ENCODE measurements at places on chromosomes 4 and X.

DNA sequence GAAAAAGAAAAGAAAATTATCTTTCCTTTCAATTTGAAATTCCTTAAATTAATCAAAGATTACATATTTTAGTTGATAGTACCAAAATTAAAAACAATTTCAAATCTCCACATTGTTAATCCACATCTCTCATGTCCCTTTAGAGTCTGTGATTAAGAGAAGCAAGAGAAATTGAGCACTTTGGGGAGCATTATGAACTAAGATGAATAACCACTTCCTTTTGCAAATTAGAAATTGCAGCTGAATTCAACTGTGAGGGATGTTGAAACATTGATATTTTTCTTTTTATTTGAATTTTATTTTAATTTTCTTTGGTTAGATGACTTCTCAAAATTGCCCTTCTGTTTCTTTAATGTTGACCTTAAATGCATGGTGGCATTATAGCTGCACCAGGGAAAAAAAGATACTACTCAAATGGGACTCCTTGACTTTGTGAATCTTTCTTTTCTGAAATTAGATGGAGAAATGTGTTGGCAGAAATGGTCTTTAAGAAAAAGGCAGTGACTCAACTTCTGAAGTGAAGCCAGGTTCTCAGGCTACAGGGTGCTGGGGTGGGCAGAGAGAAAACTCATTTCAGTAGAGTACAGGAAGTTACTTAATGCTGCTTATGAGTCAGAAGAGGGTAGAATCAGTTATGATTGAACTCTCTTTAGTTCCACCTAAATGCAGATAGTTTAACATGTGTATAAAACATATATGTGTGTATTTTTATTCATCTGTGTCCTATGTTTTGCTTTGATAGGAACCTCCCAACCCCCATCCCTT, 92.0 kb upstream of the TNIP3 start:
- DNase-seq, result peak; percentile 37

- peak; percentile 6 for DNase-seq
Observed at GRCh38 chr4:93658443-93658842, 170.1 kb upstream of the ATOH1 start.

DNA sequence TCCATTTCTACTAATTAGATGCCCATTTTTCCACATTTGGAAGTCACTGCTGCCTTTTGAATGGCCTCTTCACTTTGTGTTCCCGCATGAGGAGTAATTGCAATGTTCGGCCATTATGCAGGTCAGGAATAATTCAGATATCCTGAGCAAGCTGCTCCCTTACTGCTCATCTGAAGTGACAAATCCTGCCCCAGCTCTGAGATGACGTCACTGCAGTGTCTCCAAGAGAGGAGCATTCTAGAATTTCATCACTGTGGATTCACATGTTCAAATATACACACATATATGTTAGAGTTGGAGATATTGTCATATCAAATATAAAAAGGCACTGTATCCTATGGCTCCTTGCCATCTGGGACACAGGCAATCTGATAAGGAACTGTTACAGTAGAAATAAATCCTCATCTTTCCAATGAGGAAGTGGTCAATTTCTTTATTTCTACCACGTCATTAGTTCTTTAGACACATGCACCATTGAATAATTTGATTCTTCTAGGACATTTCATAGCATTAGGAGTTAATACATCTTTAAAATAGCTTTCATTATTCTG, 706.9 kb upstream of the TENM3 start:
- no peak for DNase-seq

DNA sequence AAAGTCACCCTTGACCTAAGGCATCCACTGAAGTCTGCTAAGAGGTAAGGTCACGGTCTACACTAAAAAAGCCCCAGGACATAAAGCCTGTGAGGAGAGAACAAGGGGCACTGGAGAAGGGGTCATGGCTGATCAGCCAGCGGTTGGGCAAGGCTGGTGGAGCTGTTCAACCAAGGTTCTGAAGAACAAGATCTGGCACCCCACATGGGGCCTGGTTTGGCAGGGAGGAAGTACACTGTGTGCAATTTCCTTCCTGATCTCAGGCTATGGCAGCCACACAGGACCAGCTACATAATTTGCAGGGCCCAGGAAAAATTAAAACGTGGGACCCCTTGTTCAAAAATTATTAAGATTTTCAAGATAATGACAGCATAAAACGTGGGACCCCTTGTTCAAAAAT, 14.1 kb upstream of the BRS3 start:
- no peak for DNase-seq

DNA sequence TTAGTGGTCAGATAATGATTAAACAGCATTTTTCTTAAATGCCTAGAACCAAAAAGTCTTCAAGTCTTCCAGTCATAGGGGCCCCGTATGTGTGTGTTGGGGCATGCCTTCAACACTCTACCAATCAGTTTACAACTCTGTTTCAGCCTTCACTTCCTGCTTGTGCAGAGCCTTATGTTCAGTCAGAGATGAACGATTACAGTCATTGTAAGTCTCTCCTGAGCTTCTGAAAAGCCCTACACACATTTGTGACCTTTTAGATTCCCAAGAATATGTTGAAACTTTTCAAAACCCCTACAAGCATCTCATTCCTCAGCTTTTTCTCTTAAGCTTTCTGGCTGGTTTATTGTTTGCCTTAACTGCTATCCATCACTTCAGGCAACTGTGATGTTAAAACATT, 591.2 kb downstream of the ZNF674 start:
- no peak for DNase-seq

- no peak for DNase-seq
Observed at GRCh38 chr4:109755656-109756055, 25.8 kb upstream of the PLA2G12A start.

GRCh38 chrX:153667281-153667955, 6.2 kb downstream of the PNCK start:
- DNase-seq, result no peak

DNA sequence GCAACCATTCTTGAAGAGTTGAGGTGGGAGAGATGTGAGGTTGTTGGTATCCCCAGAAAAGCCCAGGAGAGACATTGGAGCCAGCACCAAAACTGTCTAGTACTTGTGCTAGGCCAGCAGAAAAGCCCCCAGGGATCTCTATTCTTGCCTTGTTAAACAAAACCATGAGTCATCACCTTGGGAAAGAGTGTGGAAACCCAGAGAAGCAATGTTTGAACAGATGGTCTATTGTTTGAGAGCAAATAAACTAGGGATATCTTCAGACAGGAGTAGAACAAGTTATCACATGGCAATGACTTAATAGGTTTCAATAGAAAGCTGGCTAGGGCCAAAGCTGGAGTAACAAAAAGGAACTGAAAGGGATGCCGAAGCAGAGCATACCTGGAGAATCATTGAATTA, 195.7 kb upstream of the CASK start:
- peak; percentile 42 for DNase-seq

DNA sequence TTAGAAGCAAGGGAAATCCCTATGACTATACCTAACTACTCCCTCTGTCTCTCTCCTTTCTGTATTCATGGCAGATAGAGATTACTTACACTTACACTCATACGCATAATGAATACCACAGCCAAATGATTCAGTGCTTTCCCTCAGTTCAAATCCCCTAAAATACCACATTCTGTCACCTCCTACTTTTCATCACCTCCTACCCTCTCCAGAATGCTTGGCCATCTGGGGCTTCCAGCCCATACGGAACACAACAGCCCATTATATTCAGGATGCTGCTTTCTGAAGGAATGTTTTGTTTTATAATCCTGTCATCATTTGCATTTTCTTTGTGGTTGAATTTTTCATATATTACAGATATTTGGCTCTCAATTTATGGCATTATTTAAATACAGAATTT, 361.6 kb downstream of the GRIA2 start:
- DNase-seq, result no peak

GRCh38 chrX:69138512-69138911, 26.7 kb downstream of the PJA1 start:
- no peak for DNase-seq

GRCh38 chr4:87853108-87853507, 20.3 kb downstream of the MEPE start:
- DNase-seq, result peak; percentile 34

DNA sequence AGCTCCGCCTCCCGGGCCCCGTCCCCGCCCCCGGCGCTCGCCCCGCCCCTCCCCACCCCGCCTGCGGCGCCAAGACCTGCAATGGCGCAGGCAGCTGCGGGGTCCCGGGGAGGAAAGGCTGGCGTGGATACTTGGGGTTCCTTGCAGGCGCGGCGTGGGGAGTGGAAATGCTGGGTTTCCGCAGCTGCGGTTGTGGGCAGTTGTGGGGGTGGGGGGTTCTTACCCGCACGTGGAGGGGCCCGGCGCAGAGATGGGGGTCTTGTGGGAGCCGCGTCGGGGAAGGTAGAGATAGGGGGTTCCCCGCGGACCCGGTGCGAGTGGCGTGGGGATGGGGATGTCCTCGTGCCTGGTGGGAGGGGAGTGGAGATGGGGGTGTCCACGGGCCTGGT, 680 bp upstream of the ASMTL start:
- no peak for DNase-seq

GRCh38 chrX:66203114-66203513, 39.1 kb downstream of the HEPH start:
- DNase-seq, result no peak

DNA sequence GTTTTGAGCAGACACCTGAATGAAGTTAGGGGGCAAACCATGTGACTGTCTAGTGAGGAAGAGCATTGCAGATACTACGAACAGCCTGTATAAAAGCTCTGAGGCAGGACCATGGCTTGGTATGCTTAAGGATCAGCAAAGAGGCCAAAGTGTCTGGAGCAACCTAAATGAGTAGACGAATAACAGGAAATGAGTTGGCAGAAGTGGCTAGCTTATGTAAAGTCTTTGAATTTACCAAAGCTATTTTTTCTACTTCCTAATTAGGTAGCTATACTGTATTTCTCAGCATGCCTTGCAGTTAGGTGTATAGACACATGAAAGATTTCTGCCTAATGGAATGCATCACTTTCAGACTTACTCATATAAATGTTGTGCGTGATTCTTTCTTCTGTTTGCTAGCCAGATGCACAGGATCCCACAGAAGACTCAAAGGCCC, 9.3 kb upstream of the GPRIN3 start:
- peak; percentile 36 for DNase-seq

DNA sequence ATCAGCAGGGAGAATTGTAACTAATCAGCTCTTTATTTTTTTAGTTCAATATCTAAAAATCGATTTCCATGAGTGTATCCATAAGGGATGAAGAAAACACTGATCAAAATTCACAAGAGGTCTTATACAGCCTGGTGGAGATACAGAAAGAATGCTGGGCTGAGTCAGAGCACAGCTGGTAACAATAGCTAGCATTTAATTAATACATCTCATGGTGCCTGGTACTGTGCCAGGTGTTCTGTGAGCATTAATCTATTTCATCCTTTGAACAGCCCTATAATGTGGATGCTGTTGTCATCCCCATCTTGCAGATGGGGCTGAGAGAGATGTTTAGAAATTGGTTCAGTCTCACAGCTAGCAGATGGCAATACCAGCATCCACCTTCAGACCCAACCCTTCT, 250.9 kb upstream of the RPS6KA3 start:
- DNase-seq, result no peak

DNA sequence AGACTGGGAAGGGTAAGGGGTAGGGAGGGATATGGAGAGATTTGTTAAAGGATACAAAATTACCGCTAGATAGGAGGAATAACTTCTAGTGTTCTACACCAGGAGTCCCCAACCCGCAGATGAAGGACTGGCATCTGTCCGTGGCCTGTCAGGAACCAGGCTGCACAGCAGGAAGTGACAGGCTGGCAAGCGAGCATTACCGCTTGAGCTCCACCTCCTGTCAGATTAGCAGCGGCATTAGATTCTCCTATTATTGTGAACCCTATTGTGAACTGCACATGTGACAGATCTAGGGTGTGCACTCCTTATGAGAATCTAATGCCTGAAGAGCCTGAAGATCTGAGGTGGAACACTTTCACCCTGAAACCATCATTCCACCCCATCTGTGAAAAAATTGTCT, 27.9 kb upstream of the BBS7 start:
- DNase-seq, result no peak

DNA sequence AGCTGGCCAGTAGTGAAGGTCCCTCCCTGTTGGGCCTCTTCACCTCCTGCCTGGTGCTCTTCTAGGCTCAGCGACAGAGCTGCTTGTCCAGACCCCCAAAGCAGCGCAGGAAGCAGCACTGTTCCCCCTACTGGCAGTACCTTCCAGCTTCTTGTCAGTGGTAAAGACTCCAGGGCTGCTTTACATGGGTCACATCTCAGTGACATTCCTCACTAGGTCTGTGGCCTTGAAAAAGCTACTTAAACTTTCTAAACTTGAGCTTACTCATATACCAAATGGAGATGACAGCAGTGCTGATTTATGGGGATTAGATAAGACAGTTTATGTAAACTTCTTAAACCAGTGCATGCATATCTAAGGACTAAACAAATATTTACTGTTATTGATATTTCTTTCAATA, 117.3 kb downstream of the FAT4 start:
- no peak for DNase-seq

DNA sequence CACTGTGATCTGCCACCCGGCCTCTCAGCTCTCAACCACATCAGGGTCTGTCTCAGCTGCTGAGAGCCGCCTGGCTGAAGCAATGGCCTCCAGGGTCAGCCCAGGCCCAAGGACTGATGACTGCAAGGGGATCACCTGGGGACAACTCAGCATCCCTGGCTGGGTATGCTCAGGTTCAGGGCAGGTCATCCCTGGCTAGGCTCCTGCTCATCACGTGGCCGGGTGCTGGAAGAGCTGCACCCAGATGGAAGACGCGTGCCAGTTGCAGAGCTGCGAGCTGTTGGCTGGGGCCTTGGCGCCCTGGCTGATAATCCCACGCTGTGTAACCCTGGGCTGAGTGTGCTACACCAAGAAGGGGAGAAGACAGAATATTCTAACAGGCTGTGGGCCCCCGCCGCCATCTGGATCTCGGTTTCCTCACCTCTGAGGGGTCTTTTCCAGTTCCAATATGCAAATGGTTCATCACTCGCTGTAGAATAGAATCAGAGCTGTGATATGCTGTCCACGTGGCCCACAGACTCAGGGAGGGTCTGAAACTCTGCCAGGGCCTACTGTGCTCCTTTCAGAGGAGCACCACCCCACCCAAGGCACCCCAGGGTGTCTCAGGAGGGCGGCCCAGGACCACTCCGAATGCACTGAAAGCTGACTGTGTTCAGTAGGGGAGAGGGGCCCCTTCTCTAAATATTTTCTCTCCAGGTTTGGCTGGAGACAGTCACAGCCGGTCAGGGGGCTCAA, 338.8 kb downstream of the BCOR start:
- no peak for DNase-seq
